ENCODE measurements at places on chromosomes 1 and 21.

DNA sequence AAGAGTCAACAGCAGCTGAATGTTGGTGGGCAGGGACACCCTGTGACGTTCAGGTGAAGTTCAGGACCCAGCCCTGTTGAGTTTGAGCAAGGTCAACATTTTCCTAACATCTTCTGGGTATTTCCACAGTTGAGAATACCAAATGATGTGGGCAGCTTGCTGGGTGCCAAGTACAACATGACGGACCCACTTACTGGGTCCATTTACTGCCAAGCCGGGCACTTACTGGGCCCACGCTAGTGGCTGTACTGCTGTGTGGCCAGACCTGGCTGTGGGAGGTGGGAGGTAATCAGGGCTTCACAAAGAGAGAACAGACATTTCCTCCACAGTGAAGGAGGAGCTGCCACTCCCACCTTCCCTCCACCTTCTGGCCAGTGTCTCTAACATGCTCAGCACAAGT is 99.2 kb downstream of the PSMG1 start:
- DNase-seq: no peak

GRCh38 chr21:14321042-14321441 is 61.9 kb downstream of the HSPA13 start:
- no peak for DNase-seq

GRCh38 chr1:110248746-110249145 is 38.6 kb downstream of the KCNC4 start:
- DNase-seq: no peak

GRCh38 chr1:3718764-3719163 is 33.5 kb upstream of the CCDC27 start:
- DNase-seq: no peak

Measured in stimulated activated CD4-positive, alpha-beta T cell treated with anti-CD3 and anti-CD28 coated beads, Interleukin-12 subunit alpha, Interleukin-12 subunit beta, amount 100 ng/mL, for 48 hours (primary cell).